ENCODE measurements at places on chromosomes 6 and 20.

- DNase-seq = no peak
These were observed 882 bp upstream of the FAM184A start for GRCh38 chr6:119079283-119079809.

DNA sequence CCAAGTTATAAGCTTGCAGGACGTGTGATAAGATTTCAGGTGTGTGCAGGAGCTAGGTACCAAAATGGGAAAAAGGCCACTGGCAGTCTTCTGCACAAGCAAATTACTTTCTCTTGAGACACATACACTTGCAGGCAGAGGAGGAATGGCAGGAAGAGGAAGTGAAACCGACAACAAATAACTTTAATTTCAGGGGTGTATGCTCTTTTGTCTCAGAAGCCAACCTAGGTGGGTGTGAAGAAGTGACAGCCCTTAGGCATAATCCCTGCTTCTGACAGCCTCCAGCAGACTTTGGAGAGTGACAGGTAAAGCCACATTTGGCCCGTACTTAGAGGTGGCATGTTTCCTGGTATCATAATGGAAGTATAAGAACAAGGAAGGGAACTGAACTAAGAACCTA lies 118.8 kb upstream of the TRAF3IP2 start:
- no peak for DNase-seq

DNA sequence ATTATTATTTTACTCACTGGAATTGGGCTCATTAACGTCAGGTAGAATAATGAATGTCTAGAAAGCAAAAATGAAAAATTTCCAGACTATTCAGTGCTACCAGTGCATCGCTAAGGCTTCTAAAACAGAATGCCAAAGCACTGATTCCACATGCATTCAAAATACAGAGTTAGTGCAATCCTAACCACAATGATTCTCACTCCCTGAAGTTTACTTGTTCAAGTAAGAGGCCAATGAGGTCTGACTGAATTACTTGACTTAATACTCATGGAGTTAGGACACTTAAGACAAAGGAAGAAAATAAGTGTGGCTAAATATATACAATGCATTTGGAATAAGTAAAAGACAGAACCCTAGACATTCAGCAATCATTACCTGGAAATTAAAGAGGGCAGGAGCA lies 220.5 kb downstream of the PKHD1 start:
- no peak for DNase-seq

GRCh38 chr6:56694002-56694401 lies 51.3 kb upstream of the DST start:
- DNase-seq = no peak

- DNase-seq = no peak
These were observed 55.2 kb upstream of the KIF13A start for GRCh38 chr6:18042536-18043145.

- no peak for DNase-seq
These were observed 11.9 kb downstream of the MDFI start for GRCh38 chr6:41650120-41650519.
